ENCODE measurements at places on chromosomes 11 and 22.

DNA sequence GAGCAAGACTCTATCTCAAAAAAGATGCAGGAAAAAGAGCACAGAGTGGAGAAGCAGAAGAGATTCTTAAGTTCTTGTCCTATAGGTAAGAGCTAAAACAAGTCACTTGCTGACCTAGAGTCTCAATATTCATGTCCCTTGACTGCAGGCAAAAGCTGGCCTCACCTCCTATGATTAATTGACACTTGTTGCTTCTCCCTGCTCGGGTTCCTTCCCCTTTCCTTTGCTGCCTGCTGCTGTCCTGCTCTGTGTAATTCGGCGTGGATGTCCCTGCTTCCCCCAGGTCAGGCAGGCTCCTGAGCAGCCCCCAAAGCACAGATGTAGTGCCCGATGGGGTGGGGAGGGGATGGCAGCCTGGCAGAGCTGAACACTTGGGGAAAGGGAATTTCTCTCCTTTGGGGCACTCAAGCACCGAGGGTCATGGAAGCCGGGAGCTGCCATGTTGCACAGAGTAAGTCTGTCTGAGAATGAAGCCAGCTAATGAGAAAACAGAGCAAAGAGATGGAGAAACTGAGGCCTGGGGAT, 60.8 kb upstream of the NUP50 start:
- no peak for DNase-seq

GRCh38 chr11:105071089-105071732, 26.1 kb upstream of the CARD16 start:
- DNase-seq = no peak

DNA sequence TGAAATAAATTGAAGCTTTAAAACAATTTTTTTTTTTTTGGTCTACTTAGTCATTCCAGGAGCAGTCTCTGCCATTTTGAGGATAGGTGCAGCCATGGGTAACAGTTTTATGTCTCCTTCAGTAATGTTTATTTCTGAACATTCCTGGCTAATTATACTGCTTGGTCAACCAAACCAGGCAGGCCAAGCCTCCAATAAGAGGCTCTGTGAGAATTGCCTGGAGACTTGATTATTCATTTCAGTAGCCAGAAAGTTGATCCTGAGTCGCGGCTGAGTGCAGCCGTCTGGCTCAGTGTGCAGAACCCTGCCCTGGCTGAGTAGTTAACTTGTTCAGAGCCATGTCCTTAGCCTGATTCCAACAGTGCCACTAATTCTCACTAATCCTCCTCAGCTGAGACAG, 364.0 kb upstream of the FAT3 start:
- no peak for DNase-seq

DNA sequence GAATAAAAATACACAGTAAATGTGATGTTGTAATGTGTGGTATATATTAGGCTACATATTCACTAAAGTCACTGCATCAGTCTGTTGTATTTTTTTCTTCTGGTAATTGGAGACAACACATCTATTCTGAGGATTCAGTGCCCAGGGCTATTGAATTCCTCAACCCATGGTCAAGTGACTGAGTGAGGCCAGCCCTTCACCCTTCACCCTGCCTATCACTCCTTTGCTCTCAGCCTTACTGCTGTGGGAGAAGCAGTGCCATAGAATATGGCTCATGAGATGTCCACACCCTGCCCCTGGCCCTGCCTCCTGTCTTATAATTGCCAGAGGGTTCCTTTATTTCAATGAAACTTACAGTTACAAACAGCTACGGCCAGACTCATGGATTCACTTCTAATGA, 295.6 kb downstream of the NTM start:
- DNase-seq = no peak

DNA sequence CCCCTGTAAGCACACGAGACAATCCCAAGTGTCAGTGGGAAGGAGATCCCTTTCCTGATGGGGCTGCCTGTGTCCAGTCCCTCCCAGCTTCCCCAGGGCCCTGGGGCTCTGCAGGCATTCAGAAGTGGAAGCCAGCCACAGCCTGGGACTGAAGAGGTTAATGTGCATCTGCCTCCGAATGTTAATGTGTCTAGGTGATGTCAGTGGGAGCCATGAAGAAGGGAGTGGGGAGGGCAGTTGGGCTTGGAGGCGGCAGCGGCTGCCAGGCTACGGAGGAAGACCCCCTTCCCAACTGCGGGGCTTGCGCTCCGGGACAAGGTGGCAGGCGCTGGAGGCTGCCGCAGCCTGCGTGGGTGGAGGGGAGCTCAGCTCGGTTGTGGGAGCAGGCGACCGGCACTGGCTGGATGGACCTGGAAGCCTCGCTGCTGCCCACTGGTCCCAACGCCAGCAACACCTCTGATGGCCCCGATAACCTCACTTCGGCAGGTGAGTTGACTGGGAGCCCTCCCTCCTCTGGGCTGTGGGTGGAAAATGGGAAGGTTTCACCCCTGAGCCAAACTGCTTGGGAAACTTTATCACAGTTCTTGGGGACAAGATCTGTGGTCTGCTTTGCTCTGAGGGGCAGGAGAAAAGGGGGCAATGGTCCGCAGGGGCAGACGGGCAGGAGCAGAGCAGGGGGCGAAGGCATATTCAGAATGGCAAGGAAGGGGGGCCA, at the start of gene MCHR1:
TSS of gene MCHR1 (plus strand) at position 236 of the 715 bp plus-strand sequence. CDS start at position 405, 169 bp downstream.
- DNase-seq = no peak

DNA sequence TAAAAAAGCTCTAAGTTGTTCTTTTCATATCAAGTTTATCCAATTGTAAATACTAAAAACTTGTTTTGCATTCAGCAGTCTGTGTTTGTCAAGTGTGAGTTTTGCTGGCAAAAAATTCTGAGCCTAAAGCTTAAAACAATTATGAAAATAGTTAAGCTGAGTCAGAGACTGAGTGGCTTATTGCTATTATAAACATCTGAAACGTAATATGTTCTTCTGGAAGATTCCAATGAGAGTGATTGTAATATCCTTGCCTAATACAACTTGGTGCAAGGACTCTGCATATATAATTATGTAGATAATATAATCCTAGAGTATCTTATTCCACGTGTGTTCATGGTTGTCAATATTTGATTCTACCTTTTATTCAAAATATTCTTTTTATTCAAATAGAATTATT, 14.1 kb upstream of the NUP50 start:
- DNase-seq = no peak

DNA sequence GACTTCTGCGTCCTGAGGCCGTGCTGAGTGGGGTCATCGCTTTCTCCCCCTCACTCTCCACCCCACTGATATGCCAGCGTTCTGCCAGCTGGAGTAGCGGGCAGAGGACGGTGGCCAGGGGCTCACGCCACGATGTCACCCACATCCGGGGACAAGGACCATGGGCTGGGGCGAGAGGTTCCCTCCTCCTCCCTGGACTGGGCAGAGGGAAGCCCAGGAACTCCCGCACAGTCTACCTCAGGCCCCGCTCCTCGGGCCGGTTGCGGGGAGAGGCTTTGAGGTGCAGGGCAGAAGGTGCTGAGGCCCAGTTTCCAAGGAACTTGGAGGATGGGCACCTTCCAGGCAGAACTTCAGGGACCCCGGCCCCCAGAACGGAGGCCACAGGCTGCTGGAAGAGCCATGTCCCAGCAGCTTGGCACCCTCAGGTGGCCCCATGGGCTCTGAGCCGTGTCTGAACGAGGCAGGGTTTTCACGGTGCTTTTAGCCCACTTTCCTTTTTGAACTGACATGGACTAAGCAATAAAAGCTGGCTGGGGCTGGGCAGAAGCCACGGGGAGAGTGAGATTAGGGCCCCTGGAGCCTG, 25.4 kb downstream of the ADAMTS15 start:
- DNase-seq = no peak

DNA sequence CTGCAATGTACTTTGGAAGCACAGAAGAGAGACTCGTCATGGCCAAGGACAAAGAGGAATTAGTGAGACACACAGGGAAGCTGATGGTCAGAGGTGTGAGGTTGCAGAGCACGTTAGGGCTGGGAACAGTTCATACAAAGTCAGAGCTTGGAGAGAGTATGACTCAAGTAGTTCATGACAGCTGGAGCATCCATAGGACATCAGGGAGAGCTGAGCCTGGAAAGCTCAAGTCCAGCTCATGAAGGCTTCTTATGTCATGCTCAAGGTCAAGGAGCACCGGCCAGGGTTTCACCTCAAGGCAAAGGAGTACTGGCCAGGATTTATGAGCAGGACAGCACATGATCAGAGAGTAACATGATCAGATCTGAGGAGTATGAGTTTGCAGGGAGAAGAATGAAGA, 64.6 kb upstream of the CHST1 start:
- no peak for DNase-seq

DNA sequence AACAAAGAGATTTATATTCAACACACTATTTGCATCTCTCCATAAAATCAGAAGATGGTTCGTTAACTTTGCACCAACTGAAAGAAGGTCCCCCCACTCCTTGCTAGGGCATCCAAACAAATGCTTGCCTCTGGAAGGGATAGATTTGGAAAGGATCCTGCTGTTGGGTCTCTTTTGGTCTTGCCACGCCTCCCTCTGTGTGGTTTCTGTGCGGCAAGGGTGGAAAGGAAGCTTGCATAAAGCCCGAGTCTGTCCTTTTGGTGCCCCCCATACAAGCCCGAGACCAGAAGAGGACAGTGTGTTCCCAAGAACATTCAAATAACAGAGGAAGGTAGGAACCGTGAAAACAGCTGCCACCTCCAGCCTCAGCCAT, 15.1 kb downstream of the SCGB1A1 start:
- DNase-seq = no peak

DNA sequence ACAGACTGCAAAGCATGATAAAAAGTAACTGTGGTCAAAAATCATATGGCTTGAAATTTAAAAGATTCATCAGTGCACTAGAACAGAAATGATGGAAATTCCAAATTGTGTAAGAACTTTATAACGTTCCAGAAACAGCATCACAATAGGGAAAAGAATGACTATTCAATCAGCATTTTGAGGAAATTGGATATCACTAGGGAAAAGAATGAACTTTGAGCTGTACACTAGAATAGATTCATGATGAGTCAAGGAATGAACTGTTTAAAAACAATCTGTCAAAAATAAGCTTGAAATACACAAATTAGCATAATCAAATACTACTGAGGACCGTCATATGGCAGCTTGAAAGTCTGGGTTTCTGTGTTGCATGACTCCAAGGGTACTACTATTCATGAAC, 20.5 kb upstream of the HEPHL1 start:
- no peak for DNase-seq

- peak; percentile 33 for DNase-seq
Observed at GRCh38 chr22:27881421-27881820, 37.6 kb downstream of the PITPNB start.

- no peak for DNase-seq
Observed at GRCh38 chr11:28243581-28243980, 135.4 kb downstream of the METTL15 start.

DNA sequence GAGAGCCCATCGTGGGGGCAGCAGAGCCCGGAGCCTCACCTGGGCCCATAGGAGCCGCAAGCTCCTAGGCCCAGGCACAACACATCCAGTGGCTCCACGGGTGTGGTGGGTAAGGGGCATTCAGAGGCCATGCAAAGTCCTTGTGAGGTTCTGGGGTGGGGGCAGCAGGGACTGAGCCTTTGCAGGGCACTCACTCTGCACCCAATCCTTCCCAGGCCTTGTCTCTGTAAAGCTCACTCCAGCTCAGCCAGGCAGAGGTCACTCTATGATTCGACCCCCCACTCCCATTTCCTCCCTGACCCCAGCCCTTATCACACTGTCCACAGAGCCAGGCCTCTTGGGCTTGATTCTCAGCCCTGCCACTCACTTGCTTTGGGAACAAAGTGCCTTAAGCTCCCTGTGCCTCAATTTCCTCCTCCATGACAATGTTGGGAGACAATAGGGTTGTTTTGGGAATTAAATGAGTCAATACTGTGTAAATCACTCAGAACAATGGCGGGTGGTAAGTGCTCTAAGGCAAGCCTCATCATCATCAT, 46.6 kb downstream of the LRRC32 start:
- DNase-seq = no peak

- DNase-seq = no peak
Observed at GRCh38 chr22:17754233-17754925, 19.9 kb downstream of the BID start.

GRCh38 chr11:119342362-119343130, 1.9 kb upstream of the C1QTNF5 start:
- DNase-seq = no peak

GRCh38 chr11:102580185-102580951, 44.8 kb downstream of the MMP20 start:
- no peak for DNase-seq

DNA sequence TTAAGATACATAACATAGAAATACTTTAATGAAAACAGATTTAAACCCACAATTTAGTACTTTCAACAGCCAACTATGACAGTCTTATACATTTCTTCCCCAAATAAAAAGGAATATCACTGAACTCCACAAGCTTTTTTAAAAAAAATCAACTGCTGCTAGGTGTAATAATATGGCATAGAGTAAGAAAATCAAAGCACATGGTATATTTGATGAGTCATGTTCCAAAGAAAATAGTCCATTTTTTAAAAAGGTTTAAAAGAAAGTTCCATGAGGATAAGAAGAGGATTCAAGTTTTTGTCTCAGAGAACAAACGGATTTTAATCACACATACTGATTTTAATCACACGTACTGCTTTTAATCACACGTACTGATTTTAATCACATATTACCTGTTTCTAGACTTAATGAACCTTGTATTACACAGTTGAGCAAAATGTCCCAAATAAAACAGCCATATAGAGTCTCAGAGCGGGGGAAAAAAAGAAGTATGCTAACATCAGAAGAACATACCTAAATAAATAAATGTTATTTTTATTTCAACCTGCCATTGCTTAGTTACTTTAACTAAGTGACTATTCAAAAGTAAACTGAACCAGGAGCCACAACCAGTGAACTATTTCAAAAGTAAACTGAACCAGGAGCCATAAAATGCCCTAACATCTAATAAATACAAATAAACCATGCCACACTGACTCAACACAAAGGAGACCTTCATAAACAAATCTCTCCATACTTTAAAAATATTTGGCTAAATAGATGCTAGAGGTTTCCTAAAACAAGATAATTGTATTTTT, 198.4 kb downstream of the SBF2 start:
- DNase-seq = no peak

- DNase-seq = peak; percentile 16
Observed at GRCh38 chr22:36155702-36156101, 4.9 kb downstream of the APOL3 start.

- no peak for DNase-seq
Observed at GRCh38 chr11:128745311-128746136, 51.7 kb downstream of the FLI1 start.

GRCh38 chr22:41932353-41932752, 5.7 kb upstream of the TNFRSF13C start:
- DNase-seq = no peak

DNA sequence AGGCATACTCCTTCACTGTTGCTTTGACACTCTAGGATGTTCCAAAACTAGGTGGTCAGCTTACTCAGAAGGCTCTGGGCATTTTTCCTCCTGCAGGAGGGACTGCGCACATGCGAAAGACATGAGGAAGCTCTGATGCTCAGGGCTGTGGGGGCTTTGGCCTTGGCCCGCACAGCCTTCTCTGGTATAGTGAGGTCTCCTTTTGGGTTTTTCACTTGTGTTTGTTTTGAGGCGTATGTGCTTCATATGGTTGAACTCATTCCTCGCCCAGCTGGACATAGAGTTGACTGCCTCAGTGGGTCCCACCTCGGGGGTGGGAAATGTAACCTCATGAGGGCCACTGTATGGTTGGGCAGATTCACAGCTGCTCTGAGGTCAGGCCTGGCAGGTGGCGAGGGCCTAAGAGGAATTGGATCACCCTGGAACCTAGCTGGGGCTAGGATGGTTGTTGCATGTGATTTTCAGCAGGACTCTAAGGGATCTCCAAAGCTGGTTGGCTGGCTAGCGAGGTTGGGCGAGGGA, 63.7 kb downstream of the PTPRJ start:
- no peak for DNase-seq

All from hypothalamus (tissue), 51 donors.